ENCODE measurements at places on chromosomes 3 and 15. TPM values are rescaled to one million over a fixed set of nuclear protein-coding genes. Genes with fewer than 3 reads are reported as not detected.
A peak's percentile ranks its signal among the peaks of the same experiment; 100 is the strongest.

Gene DTX3L
- total RNA-seq: 20.7 TPM

Gene ATXN7
- total RNA-seq: 29.2 TPM

Gene ECE2
- total RNA-seq: not detected

Gene TRH
- not detected for total RNA-seq

Gene DOCK3
- 4.0 TPM for total RNA-seq

- DNase-seq: no peak
- no peak overlapping the region for H3K27ac ChIP-seq
- H3K4me3 ChIP-seq: no peak overlapping the region
- no peaks in the 10 kb centered on the region for H3K4me1 ChIP-seq
Observed at GRCh38 chr3:7707187-7707586, 794.4 kb upstream of the LMCD1 start.

GRCh38 chr15:86654501-86654900 is 574.8 kb downstream of the AGBL1 start:
- H3K4me1 ChIP-seq: no peaks in the 10 kb centered on the region
- no peak overlapping the region for H3K4me3 ChIP-seq
- H3K27me3 ChIP-seq: no peaks in the 10 kb centered on the region
- DNase-seq: no peak
- H3K36me3 ChIP-seq: no peaks in the 10 kb centered on the region

GRCh38 chr15:35136321-35137189 is 51.5 kb upstream of the NANOGP8 start:
- H3K27ac ChIP-seq: no peak overlapping the region
- H3K36me3 ChIP-seq: no peaks in the 10 kb centered on the region
- no peak overlapping the region for H3K4me3 ChIP-seq
- no peaks in the 10 kb centered on the region for H3K27me3 ChIP-seq

GRCh38 chr15:87707071-87707470 is 549.5 kb downstream of the NTRK3 start:
- H3K4me3 ChIP-seq: no peak overlapping the region
- H3K27ac ChIP-seq: no peak overlapping the region
- no peaks in the 10 kb centered on the region for H3K27me3 ChIP-seq
- no peaks in the 10 kb centered on the region for H3K36me3 ChIP-seq
- no peaks in the 10 kb centered on the region for H3K4me1 ChIP-seq

DNA sequence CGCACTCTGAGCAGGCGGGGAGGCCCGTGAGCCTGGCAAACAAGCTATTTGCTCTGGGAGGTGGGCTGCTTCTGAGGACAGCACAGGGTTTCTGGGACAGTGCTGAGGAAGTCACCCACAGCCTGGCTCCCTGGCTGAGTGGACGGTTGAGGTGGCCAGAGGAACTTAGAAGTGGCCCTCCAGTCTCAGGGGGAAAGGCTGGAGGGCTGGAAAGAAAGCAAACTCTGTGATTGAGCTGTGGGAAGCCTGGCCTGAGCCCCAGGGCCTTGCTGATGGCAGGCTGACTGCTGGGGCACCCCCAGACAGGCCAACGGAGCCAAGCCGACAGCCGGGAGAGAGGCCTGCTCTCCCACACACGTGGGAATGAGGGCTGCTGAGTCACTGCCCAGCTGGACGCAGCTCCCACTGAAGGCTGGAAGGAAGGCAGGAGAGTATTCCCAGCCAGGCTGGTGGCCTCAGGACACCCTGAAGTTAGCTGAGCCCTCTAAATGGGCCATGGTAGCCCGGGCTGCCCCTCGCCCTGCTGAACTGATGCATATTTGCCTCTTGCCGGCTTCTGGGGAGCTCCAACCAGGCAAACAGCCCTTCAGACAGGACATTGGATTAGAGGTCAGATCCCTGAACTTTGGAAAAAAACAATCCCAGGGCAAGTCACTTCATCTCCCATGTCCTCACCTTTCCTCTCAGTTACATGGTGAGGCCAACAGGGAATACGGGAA is 98.0 kb upstream of the TLE3 start:
- no peak overlapping the region for H3K4me3 ChIP-seq
- DNase-seq: peak; percentile 48
- H3K4me1 ChIP-seq: peaks cover 55% of the 10 kb centered on the region
- H3K27ac ChIP-seq: peak overlapping the region; percentile 65

DNA sequence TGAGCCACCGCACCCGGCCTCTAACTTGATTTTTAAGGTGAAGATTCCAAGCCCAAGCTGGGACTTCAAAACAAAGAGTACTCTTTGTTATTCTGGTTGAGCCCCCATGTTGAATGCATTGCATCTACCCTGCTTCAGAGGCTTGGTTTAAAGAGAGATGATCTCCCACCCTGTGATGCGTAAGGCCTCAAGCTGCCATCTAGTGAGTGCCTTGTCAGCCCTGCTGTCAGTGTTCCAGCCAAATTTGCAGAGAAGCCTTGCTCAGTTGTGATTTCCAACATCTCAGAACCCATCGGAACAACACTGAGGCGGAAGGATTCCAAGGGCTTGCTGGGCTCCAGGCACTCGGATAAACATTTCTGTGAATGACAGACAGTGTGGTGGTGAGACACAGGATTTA is 210.7 kb upstream of the RGMA start:
- H3K27ac ChIP-seq: no peak overlapping the region
- H3K4me1 ChIP-seq: no peaks in the 10 kb centered on the region
- no peak overlapping the region for H3K4me3 ChIP-seq

DNA sequence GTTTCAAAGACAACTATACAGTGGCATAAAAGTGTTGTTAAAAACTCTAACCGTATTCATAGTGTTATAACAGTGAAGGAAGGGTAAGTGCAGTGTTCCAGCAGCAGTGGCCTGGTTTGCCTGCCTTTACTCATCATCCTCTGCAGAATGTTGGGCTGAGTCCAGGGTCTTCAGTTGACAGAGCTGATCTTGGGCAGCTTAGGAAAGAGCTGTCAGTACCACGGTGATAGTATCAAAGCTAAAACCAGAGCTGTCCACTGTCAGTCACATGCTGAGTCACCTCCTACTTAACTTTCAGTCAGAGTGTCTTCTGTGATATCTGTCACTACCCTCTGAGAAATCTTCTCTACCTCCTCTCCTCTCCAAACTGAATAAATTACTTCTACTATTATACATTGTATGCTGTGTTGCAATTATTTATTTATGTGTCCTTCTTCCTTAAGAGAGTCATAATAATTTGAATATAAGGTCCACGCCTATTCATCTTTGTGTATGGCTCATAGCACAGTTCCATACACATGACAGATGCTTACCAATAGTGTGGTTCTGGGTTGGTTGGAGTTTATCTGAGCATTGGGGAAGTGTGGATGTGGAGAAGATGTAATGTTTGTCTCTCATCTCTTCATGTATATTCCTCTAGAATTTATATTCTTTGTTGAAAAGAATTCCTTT is 242.1 kb downstream of the ZIC1 start:
- no peak overlapping the region for H3K4me3 ChIP-seq
- H3K4me1 ChIP-seq: no peaks in the 10 kb centered on the region
- no peak for DNase-seq
- no peaks in the 10 kb centered on the region for H3K27me3 ChIP-seq
- H3K27ac ChIP-seq: no peak overlapping the region

GRCh38 chr15:51793521-51794305 is 35.7 kb upstream of the TMOD3 start:
- no peak overlapping the region for H3K27ac ChIP-seq
- peaks cover 6% of the 10 kb centered on the region for H3K36me3 ChIP-seq
- DNase-seq: peak; percentile 60
- H3K27me3 ChIP-seq: no peaks in the 10 kb centered on the region
- peaks cover 4% of the 10 kb centered on the region for H3K4me1 ChIP-seq
